Activated T-helper 9 cell treated with anti-CD3 and anti-CD28 coated beads, Interleukin-2, amount 50 U/mL, for 16 hours (primary cell): ENCODE measurements at places on chromosomes 3 and 15.

GRCh38 chr3:127970966-127971592, 56.0 kb downstream of the KBTBD12 start:
- no peak for DNase-seq

DNA sequence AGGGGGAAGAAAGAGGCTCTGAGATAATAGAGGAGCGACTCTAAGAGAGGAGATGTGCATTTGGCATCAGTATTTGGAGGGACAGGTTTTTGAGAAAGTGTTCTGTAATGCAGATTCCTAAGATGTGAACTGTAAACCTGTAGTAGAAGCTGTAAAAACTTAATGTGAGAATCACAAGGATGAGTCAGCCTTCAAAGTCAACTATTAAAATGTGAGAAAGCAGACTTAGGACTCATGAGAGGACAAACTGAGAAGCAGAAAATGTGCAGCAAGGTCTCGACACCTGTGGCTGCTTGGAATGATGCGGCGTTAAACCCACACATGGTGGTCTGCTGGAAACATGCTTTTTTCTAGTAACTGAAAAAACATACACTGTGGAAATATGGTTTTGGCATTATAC, 36.0 kb downstream of the USP13 start:
- no peak for DNase-seq

DNA sequence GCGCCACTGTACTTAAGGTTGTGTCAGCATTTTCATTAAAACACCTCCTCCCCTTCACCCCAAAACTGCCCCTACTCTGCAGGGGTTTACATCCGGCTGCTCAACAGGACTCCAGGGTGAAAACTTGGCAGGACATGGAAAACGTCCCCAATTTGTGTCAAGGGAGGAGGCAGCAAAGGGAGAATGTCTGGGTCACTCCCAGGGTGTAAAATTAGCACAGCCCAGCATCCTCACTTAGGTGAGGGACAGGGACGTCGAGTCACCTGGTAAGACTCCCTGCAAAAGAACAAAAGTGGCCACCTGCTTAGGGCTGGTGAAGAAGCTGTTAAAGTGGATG, 532.3 kb downstream of the FOXP1 start:
- DNase-seq: no peak

DNA sequence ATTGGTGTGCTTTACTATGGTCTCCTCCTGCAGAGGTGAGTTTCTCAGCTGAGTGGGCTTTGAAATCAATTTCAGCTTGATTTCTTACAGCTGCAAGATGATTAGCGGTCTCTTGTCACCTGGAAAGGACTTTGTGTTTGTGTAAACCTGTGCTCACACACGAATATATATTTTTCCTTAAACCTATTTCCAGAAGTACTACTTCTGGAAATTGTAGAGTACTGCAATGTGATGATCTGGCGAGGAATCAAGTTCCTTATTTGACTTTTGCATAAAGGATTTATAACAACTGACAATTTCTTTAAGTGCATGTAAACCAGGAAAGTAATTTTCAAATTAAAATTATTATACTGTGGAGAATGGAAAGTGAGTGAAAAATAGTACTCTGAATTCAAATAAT, 2.1 kb downstream of the MCTP2 start:
- DNase-seq: no peak

DNA sequence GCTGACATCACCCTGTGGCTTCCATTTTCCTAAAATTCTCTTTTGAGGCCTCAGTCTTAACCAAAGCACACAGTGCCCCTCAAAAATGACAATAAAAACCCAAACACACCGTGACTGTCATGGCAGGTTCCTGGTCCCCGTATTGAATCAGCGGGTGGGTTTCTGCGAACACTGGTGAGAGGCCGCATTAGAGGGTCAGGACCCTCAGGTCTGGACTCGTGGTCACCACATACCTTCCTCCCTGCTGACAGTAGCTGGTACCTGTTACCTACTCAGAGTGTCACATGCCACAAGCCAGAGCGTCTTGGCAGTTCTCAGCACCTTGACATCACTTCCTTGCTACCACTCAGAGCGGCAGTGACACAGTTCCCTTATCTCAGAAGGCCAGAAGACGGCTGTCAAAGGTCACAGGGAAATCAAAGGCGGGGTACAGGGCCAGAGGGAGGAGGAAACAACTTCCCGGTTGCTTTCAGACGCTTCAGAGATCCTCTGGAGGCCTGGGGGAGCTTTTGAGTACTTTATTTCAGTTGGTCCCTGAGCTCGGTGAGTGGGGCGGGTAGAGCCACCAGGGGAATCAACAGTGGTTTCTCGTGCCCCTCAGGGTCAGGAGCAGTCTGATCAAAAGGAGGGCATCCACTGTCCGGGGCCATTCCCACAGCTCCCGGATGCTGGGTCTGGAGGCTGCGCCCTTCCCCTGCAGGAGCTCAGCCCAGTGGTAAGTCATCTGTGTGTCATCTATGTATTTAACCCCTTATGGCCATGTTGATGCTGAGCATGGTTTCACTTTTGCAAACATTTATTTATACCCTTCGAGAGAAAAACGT, at the start of the genes CCR5AS and CCRL2:
CCR5AS (minus strand) TSS at position 279 of the 824 bp plus-strand sequence.
CCRL2 (plus strand) TSS at position 472 of the 824 bp plus-strand sequence. CDS start 821 bp downstream, outside the sequence.
- peak; percentile 4 for DNase-seq

DNA sequence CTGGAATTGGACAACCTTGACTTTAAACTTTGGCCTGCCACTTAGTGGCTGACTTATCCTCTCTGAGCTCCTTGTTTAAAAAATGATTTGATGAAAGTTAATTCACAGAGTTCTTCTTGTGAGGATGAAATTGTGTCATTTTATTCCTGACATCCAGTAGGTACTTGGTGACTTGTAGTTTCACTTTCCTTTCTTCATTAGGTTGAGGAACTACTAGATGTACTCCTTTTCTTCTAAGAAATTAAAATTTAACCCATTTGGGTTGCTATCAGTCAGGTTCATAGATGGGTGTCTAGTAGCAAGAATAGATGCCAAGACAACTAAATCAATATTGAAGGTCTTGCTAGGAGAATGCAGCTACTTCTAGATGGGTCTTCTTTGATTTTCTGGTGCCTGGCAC, 5.2 kb downstream of the NR1D2 start:
- no peak for DNase-seq

- no peak for DNase-seq
These were observed 67.5 kb downstream of the DENND4A start for GRCh38 chr15:65724464-65725215.

- DNase-seq: no peak
These were observed 222.8 kb upstream of the TBL1XR1 start for GRCh38 chr3:177419904-177420601.

DNA sequence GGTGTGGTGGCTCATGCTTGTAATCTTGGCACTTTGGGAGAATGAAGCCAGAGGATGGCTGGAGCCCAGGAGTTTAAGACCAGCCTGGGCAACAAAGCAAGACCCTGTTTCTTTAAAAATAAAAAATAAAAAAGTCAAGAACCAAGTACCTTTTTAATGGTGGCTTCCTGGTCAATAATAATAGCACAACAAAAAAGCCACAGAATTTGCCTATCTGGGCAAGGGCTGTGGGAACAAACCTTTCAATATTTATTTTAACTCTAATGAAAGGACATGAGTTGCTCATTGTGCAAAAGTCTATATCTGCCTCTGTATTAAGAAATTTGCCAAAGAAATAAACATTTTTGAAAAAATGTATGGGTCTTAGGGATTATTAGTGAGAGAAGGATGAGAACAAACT, 2.1 kb downstream of the ZNF609 start:
- DNase-seq: no peak

DNA sequence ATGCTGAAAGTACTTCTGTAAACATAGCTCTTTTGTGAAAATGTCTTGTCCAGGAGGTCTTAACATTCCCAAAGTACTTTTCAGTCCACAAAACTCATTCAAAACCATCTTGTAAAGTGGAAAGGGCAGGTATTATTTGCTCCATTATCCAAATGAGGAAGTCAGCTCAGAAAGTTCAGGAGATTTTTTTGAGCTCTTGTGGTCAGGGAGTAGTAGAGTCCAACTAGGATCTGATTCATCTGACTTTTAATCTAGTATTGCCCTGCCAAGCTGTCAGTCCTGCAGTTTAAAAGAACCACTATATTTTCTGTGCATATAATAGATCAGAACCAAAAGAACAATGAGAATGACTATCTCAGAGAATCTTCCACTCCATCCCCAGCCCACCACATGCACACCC, 83.5 kb downstream of the FOXB1 start:
- no peak for DNase-seq

- no peak for DNase-seq
These were observed 1.0 kb downstream of the TAMM41 start for GRCh38 chr3:11845651-11846050.

- no peak for DNase-seq
These were observed 17.8 kb upstream of the SEC62 start for GRCh38 chr3:169948559-169949448.

- no peak for DNase-seq
These were observed 10.6 kb downstream of the CMC1 start for GRCh38 chr3:28252001-28252431.

DNA sequence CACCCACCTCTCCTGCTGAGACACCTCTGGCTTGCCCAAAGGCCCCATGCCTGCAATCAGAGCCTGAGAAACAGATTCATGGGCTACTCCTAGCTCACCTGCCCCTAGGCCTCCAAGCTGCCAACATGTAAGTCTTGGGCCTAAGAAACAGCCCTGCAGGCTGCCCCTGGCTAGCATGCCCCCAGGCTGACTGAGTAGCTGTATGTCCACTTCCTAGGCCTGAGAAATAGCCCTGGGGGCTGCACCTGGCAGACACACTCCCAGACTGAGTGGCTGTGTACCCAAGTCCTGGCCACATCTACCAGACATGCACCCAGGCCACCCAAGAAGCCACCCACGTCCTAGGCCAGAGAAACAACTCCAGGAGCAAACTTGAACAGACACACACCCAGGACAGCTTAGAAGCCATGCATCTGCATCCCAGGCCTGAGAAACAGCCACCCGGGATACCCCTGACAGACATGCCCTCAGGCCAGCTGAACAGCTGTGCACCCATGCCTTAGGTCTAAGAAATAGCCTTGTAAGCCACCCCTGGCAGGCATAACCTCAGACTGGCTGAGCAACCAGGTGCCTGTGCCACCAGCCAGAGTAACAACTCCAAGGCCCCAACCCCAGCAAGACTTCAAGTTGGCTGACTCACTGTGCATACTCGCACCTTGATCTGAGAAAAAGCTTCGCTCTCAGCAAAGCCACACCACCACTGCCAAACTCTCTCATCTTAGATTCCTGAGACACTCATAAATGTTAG, 12.0 kb upstream of the NRG4 start:
- no peak for DNase-seq

DNA sequence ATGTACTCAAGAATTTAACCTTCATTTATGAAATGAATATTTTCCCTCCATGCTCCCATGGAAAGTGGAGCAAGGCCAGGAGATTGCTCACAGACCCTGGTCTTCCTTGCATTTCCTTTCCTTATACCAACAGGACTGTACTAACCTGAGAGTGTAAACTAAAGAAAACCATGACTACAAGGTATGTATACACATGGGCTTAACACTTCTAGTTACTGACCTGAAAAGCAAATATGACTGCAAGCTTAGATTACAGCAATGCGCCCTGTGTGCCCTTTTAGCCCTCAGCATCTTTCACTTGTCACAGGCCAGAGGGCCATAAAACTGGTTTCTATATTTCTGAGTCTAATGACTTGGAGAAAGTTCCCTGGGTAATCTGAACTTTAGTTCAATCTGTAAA, 52.1 kb downstream of the NEK10 start:
- no peak for DNase-seq

- DNase-seq: no peak
These were observed 22.5 kb downstream of the GATM start for GRCh38 chr15:45355860-45356259.

DNA sequence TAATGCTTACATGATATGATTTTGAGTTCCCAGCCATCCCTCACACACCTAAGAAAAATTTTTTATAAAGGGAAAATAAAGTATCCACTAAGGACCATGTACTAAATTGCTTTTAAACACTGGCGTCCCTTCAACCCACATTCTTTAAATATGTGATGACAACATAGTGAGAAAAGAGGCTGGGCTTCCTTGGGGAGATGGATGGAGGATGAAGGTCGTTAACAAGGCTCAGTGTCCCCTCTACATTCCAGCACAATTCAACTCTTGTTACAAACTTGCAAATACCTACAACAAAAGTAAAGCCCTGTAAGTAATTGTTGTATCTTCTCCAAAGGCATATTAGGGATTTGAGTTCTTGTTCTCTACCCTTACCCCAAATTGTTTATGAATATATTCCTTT, 87.2 kb upstream of the SLC4A7 start:
- DNase-seq: no peak

- no peak for DNase-seq
These were observed 28.9 kb downstream of the ALDH1A2 start for GRCh38 chr15:58036579-58036978.

DNA sequence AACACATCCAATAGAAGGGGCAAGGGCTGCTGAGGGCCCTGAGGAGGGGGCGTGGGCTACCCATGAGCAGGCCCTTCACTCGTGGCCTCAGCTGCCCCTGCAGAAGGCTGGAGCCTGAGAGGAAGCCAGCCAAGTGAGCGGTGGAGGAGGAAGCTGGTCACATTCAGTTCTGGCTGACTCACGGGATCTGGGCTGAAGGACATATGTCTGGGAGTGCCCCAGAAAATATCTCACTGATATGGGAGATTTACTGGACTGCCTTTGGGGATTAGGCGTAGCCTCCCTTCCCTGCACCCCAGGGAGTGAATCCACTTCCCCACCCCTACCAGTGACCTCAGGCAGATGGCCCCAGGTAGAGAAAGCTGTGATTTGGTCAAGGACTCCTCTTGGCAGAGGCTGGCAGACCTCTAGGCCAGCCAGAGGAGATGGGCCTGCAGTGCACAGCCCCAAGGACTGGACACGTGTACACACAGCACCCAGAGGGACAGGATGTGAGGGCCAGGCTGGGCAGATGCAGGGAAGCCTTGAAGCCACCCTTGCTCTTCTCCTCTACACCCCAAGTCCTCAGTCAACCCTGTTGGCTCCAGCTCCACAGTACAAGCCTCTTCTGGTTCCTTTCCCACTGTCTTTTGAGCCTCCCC, 14.2 kb upstream of the ANKDD1A start:
- DNase-seq: no peak

DNA sequence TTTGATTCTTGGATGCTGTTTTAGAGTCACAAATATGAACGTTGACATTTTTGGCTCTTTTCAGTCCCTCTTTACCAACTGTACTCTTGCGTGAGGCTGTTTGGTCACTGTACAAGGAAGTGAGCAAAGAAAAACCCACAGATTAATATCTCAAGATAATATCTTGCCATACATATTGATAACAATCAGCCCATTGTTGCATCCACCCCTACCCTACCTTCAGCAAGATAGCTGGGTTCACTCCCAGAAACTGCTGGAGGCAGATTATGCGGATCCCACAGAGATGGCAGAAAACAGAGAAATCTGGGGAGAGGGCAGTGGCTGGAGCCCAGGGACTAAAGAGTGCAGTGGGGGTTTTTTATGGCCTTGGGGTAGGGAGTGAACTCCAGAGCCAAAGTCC, 29.9 kb upstream of the MFSD1 start:
- no peak for DNase-seq
